Umbilical cord (tissue), 2 donors: ENCODE measurements at places on chromosomes 3 and 15. TPM values are rescaled to one million over a fixed set of nuclear protein-coding genes. Genes with fewer than 3 reads are reported as not detected.

The SYNPR gene
- 9.9 TPM for total RNA-seq

The TRPM1 gene
- 6.0 TPM for total RNA-seq

The RYK gene
- total RNA-seq, result 106 TPM

The ZPLD1 gene
- total RNA-seq, result 3.6 TPM

The EBLN2 gene
- 13.2 TPM for total RNA-seq

The ALCAM gene
- 115 TPM for total RNA-seq

The SLC12A1 gene
- 33.5 TPM for total RNA-seq

The CCR3 gene
- total RNA-seq, result 41.7 TPM

The ROBO2 gene
- 13.2 TPM for total RNA-seq

GRCh38 chr3:196268284-196269163 lies 19.0 kb downstream of the PCYT1A start:
- no peak for DNase-seq

- DNase-seq, result peak; percentile 92
Observed at GRCh38 chr3:185656321-185656840, 70.3 kb downstream of the SENP2 start.

DNA sequence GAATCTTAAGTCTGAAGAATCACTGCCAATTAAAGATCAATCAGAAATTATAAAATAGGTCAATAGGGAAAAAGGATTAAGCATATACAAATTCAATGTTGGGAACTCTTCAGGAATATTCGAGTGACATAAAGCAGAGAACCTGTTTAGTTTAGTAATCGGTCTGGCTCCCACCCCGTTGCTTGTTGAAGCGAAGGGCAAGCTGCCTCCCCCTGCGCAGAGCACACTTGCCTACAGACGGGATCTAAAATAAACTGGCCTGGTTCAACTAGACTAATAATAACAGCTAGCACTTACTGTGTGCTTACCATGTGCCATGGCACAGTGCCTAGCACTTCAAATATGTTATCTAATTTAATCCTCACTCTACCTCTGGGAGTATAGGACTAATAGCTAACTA lies 8.6 kb downstream of the SEMA6D start:
- DNase-seq, result no peak

DNA sequence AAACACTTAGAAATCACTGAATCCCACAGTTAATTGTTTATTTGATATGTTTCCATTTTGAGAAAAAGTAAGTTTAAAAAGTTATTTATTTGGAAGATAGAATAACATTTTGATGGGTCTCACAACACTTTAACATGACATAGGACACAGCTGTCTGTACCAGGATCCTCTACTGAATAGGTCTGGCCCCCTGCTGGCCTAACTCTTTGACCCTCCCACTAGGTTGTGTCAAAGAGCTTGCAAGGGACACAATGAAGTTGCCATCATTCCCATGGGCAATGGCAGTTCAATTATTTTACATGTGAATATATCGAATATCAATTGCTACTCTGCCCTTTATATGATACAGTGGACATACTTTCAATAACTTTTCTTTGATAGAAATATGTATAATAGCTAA lies 138.9 kb downstream of the EPHA3 start:
- no peak for DNase-seq

GRCh38 chr3:77242371-77242770 lies 202.5 kb downstream of the ROBO2 start:
- no peak for DNase-seq

DNA sequence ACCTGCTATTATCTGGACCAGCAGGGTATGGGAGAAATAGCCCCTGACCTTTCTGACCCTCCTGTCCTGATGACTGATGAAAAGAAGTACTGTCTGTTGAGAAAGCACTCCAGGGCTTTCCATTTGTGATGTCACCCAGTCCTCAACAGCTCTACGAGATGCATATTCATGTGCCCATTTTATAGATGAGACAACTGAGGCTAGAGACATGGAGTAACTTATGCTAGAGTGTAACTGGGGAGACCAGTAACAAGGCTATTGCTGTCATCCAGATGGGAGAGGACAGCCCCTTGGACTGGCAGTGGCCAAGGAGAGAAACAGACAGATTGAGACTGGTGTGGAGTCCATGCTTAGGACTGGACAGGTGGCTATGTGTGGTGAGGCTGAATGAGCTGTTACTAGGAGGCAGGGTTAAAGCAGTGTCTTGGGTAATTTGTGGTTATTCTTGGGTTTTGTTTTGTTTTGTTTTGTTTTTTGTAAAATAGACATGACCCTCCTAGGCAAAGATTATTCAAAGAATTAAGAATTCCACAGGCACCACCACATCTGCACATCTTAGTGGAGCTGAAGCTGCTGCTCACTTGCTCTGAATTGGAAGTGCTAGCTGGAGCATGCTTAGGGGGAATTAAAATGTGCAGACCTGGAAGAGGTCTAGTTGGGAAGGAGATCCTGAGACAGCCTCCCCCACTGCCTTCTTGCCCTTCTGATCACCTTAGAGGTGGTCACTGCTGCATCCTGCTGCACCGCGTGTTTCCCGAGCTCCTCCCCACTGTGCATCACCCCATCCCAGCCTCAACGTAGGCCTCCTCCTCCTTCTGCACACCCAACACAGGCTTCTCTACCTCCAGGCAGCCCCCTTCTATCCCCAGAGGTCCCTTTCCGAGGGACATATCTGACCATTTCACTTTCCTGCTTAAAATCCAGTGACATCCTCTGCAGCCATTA lies 8.4 kb downstream of the HRH1 start:
- no peak for DNase-seq

DNA sequence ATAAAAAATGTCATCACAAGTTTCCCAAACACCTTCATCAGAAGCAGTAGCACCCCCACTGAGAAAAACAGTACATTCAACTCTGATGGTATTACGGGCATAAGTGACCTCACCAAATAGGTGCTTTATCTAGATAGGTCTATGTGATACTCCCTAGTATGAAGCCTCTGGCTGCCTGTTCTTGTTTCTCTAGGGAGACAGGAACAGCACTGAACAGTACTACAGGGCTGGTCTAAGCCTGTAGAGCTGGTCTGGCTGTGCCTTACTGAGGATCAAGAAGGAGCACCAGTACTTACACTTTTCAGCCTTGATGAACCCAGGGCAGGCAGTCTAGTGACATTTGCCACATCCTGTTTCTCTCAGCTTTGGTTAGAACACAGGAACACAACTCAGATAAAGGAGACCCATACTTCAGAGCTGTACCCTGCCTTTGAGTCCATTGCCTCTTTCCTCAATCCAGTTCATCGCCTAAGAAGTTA lies 35.9 kb downstream of the OXNAD1 start:
- no peak for DNase-seq

GRCh38 chr3:157871838-157872460 lies 234.3 kb downstream of the SHOX2 start:
- DNase-seq, result no peak

- DNase-seq, result no peak
Observed at GRCh38 chr15:79629687-79630086, 197.6 kb downstream of the MINAR1 start.

DNA sequence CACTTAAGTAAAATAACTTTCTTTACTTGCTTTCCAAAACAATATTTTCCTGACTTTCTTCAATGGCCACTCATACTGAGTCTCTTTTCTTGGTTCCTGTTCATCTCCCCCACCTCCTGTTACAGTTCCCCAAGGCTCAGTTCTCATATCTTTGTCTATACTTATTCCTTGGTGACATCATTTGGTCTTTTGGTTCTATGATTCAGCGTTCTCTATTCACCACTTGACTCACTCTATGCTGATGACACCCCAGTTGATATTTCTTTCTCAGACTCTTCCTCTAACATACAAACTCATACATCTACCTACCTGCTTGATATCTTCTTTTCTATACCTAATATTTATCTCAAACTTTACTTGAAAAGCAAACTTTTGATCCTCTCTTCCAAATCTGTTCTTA lies 85.0 kb upstream of the P3H2 start:
- DNase-seq, result no peak

DNA sequence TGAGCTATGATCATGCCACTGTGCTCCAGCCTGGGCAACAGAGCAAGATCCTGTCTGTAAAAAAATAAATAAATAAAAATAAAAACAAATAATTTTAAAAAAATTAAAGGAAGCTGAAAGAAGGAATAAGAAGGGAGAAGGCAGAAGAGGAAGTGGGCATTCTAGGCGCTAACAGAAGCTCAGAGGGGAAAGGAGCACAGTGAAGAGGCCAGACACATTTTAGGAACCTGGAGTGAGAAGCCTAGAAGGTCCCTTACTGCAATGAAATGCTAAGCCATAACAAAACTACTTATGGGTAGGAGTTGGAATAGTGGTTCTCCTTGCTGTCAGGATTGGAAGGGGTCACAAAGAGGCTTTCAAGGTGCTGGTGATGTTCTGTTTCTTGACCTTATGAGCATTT lies 64.0 kb downstream of the ITGB5 start:
- no peak for DNase-seq
